ENCODE measurements at places on chromosomes 12 and 14.
A peak's percentile ranks its signal among the peaks of the same experiment; 100 is the strongest.

DNA sequence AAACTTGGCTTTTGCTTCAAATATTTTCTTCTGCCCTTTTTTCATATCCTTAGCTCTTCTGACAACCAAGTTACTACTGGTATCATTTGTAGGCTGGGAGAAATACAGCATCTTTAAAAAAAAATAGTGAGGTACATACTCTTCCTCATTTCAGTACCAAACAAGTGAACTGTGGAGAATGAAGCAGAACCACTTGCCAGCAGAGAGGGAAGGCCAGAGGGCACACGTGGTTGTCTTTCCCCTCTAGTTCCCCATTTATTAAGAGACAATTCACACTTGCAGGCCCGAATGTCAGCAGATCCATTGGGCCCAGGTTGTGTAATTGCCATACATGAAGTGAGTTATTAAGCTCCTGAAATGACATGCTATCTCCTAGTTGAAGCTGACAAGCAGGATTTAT is 3.2 kb downstream of the SUSD6 start:
- no peak for DNase-seq

- no peak for DNase-seq
These were observed 520.5 kb upstream of the STXBP6 start for GRCh38 chr14:25570483-25570882.

- no peak for DNase-seq
These were observed 578 bp downstream of the PPP1R13B start for GRCh38 chr14:103846543-103847450.

DNA sequence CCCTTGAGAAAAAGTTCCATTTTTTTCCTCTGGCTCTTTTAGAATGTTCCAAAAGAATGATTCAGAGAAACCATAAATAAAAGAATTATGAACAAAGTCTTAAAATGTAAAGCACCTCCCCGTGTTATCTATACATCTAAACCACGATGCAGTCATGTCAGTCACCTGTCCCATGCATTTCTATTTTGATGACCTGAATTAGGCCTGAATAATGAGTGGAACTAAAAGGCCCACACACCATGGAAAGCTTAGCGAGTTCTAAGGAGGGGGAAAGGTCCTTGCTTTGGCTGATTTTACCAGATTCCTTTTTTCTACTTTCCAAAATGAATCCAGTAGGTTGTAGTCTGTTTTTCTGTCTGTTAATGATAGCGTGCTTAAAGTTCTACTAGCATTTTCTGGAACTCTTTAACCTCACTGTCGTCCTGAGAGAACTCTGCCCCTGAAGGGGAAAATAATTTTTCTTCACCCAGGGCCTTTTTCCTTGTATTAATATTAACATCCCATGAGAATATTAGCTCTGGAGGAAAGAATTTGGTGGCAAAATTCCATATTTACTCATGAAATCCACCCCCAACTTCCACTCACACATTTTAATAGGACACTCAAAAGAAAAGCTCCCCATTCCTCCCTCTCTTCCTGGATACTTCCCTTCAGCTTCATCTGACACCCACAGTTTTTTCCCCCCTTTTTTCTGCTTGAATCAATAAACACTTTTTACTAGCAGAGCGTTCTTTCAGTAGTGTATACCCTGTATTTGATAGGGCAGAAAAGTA is 266.3 kb upstream of the DIO2 start:
- DNase-seq: no peak

- DNase-seq: no peak
These were observed 13.5 kb upstream of the FLRT2 start for GRCh38 chr14:85516239-85517113.

GRCh38 chr12:1277905-1278304 is 286.9 kb downstream of the ERC1 start:
- DNase-seq: no peak

DNA sequence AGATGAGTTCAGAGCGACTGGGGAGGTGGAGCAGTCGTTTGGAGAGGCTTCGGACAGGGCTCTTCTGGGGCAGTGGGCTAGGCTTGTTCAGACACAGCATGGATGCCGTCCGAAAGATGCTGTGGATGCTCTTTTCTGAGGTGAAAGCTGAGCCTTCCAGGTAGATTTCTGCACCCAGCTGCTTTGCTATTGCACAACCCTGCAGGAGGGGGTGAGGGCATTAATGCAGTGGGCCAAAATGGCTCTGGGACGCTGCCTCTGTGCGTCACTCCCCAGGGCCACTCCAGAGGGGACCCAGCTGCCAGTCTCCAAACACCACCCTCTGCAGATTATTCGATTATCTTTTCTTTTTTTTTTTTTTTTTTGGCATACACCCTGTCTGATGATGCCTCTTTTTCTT is 6.1 kb upstream of the DDX23 start:
- DNase-seq: no peak

DNA sequence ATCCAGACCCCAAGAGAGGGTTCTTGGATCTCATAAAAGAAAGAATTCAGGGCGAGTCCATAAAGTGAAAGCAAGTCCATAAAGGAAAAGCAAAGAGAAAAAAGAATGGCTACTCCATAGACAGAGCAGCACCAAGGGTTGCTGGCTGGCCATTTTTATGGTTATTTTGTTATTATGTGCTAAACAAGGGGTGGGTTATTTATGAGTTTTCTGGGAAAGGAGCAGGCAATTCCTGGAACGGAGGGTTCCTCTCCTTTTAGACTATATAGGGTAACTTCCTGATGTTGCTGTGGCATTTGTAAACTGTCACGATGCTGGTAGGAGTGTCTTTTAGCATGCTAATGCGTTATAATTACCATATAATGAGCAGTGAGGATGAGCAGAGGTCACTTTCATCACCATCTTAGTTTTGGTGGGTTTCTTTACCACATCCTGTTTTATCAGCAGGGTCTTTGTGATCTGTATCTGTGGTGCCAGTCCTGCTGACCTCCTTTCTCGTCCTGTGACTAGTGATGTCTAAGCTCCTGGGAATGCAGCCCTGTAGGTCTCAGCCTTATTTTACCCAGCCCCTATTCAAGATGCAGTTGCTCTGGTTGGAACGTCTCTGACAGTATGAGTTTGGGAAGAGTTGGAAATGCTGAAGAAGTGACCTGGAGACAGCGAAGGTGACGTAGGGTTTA is 100.5 kb downstream of the ZNF664 start:
- DNase-seq: no peak

DNA sequence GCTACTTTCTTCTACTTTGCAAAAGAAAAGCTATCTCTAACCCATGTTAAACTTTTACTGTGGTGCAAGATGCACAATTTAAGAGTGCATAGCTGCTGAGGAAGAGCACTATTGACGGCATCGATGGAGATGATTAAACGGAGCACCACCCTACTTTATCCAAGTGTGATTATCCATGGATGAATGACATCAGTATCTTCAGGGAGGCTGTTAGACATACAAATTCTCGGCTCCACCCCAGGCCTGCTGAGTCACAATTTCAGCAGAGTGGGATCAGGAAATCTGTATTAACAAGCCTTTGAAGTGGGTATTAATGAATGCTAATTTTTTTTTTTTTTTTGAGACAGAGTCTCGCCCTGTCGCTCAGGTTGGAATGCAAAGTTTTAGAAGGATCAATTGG is 16.2 kb downstream of the SLC2A14 start:
- DNase-seq: no peak

DNA sequence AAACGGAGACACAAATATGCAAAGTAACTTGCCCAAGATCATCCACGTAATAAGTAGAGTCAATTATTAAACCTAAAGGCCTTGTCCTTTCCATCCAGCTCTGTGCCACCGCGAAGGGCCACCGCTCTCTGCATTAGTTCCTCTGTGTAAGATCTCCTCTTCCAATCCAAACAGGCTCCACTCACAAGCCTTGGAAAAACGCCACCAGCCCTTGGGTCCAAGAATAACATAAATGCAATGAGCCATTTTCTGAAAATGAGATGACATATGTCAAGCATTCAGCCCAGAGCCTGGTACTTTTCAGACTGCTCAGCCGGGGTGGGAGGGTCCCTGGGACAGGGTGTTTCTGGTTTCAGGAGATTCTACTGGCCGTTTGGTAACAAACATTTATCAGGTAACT is 30.0 kb downstream of the DGLUCY start:
- DNase-seq: no peak

DNA sequence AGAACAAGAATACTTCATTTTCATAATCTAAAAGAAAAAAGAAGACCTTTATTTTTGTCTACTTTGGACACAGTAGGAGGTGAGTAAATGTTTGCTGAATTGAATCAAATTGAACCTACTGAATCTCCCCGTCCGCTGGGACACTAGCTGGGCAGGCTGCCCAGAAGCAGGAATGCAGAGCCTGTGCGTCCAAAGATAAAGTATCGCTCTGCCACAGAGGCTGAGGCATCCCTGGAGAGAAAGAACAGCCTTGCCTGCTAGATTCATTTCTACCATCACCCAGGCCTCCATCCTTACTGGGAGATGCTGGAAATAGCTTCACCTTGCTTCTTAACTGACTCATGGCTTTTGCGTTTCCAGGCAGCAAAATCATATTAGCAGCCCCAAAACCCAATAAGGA is 64.1 kb upstream of the TSPAN11 start:
- DNase-seq: no peak

DNA sequence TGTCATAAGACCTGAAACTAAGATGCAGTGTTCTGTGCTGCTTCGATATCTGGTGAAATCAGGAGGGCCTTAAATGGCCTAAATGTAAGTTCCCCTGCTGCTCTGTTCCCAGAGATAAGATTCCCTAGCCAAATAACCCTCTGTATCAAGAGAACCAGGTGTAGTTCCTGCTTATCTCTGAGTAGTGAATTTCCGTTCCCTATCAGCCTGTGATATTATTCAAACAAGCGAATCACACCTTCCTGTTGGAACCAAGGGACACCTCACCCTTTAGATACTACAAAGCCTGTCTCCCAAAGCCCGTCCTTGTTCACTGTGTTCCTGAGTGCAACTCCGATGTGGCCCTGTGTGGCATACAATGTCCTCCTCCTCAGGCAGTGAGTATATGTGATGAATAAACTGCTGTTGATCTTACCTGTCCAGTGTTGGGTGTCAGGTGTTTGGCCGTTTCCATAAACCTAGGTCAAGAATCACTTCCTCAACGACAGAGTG is 52.2 kb upstream of the COCH start:
- DNase-seq: no peak

GRCh38 chr12:20409607-20410377 is 41.5 kb downstream of the PDE3A start:
- DNase-seq: no peak

- DNase-seq: no peak
These were observed 17.2 kb upstream of the C12orf76 start for GRCh38 chr12:110065540-110065939.

DNA sequence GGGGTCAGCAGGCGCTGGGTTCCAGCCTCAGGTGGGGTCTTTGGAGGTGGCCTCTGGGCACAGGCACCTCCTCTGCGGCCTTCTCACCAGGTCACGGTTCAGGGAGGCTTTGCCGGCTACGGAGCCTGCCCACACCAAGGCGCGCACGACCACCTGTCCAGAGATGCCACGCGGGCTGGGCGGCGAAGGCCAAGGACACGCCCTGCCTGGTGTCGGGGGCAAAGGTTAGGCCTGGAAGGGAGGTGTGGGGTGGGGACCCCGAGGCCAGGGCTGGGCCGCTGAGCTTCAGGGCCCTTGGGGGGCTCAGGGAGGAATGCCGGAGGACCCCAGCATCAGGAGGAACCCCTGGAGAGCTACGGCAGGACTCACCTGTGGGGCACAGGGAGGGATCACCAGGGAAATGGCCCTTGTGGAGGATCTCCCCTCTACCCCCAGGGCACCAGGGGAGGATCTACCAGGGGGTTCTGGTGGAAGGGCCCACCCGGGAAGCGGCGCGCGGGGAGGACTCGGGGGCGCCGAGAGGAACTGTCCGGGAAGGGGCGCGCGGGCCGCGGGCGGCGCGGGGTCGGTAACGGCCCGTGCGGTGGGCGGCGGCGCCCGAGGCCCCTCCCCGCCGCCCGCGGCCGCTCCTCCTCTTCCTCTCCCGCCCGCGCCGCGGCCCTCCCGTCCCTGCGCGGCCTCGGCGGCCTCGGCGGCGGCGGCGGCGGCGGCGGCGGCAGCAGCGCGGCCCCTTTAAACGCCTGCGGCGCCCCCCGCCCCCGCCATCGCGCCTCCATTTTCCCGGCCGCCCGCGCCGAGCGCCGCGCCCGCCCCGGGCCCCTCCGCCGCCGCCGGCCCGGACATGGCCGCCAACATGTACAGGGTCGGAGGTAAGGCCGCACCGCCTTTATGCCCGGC is at the start of gene MTA1:
Gene MTA1 (plus strand): TSS at position 633 of the 897 bp plus-strand sequence. CDS start 209 bp downstream, at position 842.
- DNase-seq: peak; percentile 53

- no peak for DNase-seq
These were observed 45.0 kb downstream of the NOPCHAP1 start for GRCh38 chr12:105030820-105031807.

DNA sequence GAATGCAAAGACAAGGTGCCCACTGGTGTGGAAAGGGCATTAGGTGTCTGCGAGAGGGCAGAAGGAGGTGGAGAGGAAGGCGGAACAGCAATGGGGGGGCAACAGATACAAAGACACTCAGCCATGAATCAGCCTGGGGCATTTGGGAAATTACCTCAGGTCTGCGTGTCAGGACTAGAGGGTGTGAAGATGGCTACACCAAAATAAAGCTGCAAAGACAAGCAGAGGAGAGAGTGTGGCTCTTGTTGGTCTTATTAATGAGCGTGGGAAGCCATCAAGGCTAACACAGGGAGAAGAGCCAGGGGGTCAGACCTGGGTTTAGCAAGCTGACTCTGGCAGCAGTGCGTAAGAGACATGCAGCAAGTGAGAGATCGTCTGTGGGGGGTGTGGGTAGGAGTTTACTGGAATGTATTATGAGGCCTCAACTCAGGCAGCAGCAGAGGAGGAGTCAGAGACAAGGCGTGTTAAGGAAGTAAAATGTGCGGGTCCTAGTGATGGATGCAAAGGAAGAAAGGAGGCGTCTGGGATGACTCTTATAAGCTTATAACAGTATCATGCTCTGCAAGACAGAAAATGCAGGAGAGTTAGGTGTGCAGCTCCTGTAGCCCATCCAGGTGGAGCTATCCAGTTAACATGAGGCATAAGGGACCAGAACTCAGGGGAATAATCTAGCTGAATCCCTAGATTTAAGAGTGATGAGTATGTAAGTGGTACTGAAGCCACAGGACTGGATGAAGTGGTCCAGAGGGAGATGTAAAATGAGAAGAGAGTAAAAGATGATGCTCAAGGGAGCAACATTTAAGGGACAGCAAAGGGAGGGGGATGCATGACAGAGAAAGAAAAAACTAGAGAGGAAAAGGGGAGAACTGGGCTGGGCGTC is 50.4 kb downstream of the KCNK10 start:
- DNase-seq: no peak

DNA sequence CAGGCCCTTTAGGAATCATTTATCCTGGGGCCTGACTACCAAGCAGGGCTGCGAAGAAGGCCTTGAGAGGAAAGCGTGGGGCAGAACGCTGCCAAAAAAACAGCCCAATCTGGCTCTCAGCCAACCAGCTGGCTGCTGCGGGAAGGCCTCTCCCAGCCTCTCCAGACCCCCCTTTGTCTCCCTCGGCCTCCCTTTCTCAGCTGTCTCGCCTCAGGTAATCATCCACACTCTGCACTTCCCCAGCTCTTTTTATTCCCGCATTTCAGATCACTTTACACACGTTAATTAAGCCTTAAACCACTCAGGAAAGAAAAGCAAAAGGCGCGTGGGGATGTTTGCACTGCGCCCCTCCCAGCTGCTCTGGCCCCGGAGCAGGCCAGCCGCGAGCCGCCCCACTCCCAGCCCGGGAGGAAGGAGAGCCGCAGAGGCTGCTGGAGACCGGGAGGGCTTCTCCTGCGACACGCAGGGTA is 208.2 kb upstream of the FOXN3 start:
- DNase-seq: peak; percentile 76

Data from right forelimb (tissue), 1 donor.